ENCODE measurements at places on chromosomes 11 and 22.

- DNase-seq, result no peak
Observed at GRCh38 chr11:117702946-117703598, 93.9 kb downstream of the DSCAML1 start.

DNA sequence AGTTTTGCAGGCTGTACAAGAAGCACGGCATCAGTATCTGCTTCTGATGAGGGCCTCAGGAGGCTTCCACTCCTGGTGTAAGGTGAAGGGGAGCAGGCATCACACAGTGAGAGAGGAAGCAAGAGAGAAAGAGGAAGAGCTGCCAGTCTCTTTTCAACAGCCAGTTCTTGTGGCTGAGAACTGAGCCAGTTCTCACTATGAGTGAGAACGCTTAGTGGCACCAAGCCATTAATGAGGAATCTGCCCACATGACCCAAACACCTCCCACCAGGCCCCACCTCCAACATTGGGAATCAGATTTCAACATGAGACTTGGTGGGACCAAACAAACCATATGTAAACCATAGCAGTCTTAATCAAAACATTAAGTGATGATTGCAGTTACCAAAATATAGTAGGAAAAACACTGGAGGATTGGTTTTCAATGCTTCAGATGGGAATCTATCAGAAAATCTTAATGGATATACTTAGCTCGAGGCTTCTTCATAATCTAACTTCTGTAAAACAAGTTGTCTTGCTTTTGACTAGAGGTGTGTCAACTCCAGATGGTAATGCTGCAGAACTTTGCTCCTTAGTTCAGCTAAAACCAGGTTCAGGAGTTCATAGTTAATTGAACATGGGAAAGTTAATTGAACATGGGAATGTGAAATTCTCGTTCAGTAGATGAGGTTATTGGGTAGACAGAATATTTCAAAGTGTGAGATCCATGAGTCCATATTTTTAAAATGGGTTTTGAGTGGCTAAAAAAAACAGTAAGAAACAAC lies 12.2 kb downstream of the FAR1 start:
- DNase-seq, result peak; percentile 28

- no peak for DNase-seq
Observed at GRCh38 chr11:8959546-8960166, 4.6 kb downstream of the TMEM9B start.

GRCh38 chr11:76278526-76278925 lies 72.2 kb upstream of the WNT11 start:
- DNase-seq, result no peak

DNA sequence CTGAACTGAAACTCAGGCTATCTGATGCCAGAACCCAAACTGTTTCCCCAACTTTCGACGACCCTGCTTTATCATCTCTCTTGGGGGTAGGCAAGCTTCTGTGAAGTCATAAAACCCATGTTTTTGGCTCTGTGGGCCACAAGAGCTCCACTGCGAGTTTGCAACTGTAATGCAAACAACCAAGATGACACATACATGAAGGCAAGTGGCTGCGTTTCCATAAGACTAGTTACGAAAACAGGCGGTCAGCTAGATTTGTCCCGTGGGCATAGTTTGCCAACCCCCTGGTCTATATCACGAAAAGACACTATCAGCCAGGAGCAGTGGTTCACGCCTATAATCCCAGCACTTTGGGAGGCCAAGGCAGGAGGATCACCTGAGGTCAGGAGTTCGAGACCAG lies 37.5 kb downstream of the TPST2 start:
- no peak for DNase-seq

- no peak for DNase-seq
Observed at GRCh38 chr11:10984742-10985141, 126.9 kb upstream of the ZBED5 start.

- DNase-seq, result no peak
Observed at GRCh38 chr22:46971099-46971763, 208.8 kb downstream of the TBC1D22A start.

DNA sequence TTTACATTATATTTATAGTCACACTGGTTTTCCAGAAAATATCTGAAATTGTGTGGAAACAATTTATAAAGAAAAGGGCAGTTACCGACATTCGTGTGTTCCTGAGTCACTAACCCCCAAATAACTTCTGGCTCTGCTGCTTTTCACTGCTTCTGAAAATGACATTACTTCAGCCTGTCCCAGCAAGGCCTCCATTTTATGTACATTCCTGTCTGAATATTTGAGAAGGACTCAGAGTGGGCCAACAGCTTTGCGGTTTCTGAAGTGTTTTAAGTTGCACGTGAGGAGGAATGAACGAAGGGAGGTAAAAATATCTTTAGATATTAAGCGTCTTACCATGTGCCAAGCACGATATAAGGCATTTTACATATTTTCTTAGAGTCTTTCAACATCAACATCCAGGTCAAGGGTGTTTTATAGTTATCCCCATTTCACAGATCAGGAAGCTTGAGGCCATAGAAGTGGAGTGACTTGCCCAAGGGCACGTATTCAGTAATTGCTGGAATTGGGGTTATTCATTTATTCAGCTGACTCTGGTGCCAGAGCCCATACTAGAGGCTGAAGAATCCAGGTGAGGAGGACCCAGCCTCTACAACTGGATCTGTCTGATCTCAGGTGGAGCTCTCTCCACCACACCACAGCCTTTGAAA lies 30.8 kb upstream of the WNT11 start:
- DNase-seq, result no peak

- no peak for DNase-seq
Observed at GRCh38 chr11:113538451-113539412, 63.5 kb upstream of the DRD2 start.

DNA sequence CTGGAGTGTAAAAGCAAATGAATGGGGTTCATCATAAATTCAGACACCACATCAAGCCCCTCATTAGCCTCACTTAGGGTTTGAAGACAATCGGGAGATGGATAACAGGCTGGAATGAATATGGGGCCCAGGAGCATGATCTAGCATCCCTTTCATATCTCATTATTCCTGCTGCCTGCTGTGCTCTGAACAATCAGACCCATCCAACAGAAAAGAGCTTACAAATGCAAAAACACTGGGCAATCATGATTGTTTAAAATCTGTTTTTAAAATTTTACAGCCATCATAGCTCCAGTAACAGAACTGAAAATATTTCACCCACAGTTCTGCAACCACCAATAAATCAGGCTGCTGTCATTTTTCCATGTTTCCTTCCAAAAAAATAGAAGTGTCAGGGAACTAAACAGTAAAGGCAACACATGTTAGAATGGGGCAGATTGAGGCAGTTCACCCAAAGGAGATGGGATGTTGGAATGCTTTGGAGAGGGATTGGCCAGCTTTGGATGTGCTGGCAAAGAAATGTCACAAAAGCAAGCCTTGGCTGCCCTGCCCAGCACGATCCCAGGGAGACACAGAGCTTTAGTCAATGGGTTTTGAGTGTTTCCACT lies 47.8 kb upstream of the BMAL1 start:
- DNase-seq, result no peak

DNA sequence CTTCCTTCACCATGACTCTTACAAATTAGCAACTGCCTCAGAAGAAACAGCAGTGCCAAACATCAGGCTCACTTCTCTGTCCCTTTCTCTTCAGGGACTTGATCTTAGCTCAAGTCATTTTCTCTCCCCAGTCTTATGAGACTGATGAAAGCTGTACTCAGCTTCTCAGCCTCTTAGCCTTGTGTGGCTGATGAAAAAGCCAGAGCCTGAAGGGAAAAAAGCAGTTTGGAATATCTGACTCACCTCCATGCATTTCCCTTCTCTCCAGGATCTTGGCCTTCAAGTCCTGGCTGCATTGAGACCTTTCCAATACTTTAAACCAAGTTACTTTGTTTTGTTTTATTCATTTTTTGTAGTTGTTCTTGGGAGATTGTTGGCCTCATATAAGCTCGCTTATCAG lies 195.9 kb downstream of the SPON1 start:
- no peak for DNase-seq

DNA sequence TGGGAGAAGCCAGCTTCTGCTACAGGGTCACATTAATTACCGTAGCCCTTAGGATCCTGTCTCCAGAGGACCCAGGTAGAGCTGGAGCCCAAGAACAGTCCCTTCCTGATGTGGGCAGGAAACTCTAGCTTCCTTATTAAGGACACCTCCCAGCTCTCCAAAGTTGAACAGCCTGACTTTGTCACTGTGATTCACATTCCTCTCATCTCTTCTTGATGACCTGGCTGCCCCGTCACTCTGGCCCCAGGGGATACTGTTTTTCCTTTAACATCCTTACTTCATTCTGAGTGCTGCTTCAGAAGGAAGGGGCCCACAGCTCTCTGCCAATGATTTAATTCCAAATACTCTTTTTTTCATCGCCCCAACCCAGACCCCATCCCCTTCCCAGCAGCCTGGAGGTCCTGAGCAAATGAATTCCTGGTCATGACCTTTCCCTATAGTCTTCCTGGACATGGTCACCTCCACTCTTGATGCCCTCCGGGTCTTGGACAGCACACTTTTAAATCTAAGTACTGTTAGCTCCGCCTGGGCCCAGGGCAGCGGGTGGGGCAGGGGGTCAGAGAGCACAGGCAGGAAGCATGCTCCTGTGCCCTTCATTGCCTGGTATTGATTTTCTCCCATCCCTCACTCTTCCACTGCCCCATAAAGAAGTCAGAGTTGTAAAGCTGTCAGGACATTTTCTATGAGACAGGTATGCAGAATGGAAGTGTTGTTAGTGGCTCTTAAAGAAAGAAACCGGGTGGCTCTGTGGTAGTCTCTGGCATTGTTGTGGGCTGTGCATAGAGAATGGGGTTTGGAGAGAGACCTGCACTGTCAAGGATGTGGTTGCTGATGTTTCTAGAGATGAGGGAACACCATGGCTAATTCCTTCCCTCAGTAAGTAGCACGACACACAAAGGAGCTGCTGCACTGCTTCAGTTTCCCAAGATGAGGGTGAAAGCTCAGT lies 22.3 kb upstream of the SPON1 start:
- DNase-seq, result no peak
